ENCODE measurements at places on chromosomes 2 and 18. TPM values are rescaled to one million over a fixed set of nuclear protein-coding genes. Genes with fewer than 3 reads are reported as not detected.

Gene CAPN14
- not detected for total RNA-seq

Gene IL1A
- 2.1 TPM for total RNA-seq

Gene EPHA4
- total RNA-seq: 5.4 TPM

Gene GCKR
- total RNA-seq: not detected

Gene LCT
- total RNA-seq: not detected

Data from MG63 (cell line).